ENCODE measurements at places on chromosomes 7 and 10.

DNA sequence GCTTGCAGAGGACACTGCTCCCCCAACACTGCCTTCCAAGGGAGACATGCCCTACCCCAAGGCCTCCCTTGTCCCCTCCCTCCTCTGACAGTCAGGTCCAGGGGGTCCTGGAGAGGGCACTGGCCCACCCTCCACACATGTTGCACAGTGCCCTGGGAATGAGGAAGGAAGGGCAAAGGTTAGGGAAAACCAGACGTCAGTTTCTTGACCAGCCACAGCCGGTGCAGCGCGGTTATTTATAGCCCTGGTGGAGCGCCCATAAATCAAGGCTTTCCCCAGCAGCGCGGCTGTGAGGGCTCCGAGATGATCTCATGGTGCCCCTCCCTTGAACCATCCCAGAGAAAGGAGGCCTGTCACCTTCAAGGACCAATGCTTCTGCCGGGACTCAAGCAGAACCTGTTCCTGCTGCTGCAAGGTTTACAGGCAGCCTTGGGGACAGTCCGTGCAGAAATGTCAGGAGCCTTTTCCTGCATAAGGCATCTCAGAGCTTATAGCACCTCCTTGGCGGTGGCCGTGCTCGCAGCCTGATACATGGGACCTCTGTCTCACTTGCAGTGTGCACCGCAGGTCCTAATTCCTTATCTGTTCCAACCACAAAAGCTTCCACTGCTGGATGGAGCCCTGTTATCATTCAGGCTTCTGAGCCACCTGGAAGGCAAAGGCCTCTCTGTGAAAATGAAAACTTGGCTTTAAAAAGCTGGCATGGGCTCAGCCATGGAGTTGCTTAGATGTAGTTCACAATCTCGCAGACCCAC, 127.3 kb downstream of the LHPP start:
- DNase-seq: no peak

GRCh38 chr7:20440472-20441105, 109.9 kb downstream of the ITGB8 start:
- DNase-seq: peak; percentile 5

- DNase-seq: no peak
Measured at GRCh38 chr10:102628451-102628911, 15.8 kb upstream of the TRIM8 start.

- no peak for DNase-seq
Measured at GRCh38 chr7:128029405-128029995, 1.7 kb downstream of the LRRC4 start.

DNA sequence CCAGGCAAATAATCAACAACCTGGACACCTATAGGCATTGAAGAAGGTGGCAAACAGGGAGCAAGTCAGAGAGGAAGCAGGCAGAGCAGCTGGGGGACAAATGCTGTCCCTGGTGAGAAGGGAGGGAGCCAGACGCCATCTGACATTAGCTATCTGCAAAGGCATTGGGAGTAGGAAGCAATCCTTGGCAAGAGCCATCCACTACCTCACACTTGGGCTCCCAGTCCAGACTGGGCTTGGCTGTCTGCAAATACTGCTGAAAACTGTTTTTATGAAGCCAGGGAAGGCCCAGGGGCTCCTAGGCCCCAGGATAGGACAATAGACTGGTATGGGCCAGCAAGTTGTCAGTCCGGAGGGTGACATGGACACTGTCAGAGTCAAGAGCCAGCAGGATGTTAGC, 132.5 kb downstream of the SORBS1 start:
- DNase-seq: no peak

DNA sequence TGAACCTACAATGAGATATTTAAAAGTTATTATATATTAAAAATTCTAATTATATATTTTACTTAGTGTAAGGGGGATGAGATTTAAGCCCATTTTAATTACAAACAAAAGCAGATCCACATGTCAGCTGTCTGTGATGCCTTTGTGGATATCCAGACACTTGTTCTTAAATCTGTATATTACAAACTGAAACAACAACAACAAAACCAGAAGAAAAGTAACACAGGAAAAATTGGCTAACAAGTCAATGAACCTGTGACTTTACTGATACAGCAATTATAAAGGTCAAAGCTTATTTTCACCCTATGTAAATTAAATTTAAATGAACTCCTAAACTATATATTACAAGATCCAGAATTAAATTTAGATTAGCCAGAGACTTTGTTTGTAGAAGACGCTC, 222.7 kb downstream of the CHCHD3 start:
- DNase-seq: no peak

GRCh38 chr10:93091960-93092359, 18.3 kb downstream of the CYP26A1 start:
- DNase-seq: no peak

DNA sequence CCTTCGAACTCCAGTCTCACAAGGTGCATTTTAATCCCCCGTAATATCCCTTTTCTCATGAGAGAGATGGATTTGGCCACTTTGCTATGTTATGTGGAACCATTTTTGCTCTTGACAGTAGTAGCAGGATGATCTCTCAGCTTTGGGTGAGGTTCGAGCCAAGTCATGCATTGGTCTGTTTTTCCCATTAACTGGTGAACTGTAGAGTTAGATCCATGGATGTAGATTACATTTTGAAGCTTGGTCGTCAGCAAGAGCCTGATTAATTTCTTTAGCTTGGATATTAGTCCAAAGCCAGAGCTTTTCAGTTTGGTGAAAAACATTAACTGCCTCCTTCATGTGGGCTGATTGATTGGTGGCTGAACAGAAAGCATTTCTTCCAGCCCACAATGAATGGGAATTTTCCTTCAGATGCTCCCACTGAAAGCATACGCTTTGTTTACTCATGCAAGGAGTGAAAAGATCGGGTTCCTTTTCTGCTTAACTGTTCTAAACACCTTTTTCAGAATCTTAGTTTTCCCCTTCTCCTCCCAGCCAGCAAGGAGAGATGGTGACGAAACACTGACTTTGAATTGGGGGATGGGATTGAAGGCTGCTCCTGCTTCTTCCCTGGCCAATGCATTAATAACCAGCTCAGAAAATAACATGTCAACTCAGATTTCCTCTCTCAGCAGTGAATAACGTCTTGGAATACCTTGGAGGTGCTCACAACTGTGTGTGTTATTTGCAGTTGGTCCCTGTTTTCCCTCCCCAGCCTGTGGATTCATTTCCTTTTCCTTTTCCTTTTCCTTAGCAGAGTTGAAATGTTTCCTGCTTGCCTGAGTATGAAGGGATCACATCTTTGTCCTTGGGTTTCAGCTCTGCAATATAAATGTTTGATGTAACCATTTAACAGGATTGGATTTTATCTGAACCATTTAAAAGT, 351.8 kb upstream of the FZD8 start:
- no peak for DNase-seq

DNA sequence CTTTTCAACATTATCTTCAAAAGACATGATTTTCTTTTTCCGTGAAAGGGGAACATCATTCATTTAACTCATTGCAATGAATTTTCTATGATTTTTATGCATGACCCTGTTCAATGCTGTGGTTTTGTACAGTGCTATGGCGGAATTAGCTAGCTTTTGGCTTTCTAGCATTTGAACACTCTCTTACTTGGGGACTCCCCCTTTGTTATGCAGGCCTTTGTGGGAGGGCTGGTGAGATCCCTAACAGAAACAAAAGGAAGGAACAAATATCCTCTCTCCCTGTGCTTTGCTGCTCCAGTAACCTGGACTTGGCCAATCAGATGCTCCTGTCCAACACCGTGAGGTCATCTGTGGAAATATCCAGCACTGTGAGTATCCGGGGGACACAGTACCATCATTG, 353.4 kb upstream of the FZD8 start:
- no peak for DNase-seq

- DNase-seq: no peak
Measured at GRCh38 chr7:17150018-17150417, 148.4 kb upstream of the AHR start.

DNA sequence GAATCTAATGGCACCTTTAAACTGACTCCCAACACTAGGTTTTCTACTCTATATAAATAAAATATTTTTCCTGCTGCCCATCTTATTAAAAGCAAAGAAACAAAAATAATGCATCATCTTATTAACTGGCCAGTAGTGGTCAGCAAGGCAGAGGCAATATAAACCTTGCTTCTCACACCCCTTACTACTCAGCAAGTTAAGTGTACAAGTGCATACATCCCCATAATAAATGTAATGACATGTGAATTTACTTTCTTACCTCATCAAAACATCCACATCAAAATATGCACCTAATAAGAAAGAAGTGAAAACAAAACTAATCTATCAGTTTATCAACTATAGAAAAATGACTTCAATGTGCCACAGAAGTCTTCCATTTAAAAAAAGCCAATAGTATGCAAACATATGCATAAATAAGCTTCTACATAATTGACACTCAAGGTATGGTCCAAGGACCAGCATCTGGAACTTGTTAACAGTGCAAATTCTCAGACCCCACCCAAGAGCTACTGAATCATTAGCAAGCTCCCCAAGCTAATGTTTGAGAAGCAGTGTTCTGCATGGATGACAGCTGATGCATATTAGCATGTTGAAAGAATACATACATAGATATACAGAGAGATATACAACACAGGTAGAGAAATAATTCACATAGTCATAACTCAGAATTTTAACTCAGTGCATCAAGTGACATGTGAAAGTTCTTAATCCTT, 182.7 kb downstream of the C7orf25 start:
- no peak for DNase-seq

DNA sequence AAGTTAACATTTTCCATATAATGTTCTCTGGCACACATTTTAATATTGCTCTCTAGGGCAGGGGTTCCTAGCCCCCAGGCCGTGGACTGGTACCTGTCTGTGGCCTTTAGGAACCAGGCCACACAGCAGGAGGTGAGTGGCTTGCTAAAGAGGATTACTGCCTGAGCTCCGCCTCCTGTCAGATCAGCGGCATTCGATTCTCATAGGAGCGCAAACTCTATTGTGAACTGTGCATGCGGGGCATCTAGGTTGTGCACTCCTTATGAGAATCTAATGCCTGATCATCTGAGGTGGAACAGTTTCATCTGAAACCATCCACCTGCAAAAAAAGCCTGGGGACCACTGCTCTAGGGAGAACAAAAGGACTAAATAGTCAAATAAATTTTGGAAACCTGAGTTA, 65.7 kb downstream of the EXOC6 start:
- DNase-seq: no peak

DNA sequence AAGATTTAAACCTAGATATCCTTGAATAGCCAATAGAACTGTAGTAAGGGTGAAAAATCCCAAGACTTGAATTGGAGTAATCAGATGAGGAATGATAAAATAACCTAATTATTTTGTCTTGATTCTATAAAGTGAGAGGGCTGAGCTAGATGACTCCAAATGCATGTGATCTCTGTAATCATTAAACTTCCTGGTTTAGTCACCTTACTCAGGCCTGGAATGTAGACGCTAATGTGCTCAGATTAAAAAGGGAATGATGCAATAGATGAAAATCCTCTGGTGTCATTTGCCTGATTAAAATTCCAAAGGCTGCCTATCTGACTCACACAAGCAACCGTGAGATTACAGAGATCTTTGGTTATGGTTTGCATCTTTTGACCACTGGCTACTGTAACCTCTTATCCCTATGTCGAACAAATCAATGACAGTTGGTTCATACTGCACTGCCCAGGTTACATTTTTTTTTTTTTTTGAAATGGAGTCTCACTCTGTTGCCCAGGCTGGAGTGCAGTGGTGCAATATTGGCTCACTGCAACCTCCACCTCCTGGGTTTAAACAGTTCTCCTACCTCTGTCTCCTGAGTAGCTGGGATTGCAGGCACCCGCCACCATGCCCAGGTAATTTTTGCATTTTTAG, 2.9 kb upstream of the HKDC1 start:
- DNase-seq: no peak

- no peak for DNase-seq
Measured at GRCh38 chr7:111486472-111487142, 75.7 kb downstream of the IMMP2L start.

DNA sequence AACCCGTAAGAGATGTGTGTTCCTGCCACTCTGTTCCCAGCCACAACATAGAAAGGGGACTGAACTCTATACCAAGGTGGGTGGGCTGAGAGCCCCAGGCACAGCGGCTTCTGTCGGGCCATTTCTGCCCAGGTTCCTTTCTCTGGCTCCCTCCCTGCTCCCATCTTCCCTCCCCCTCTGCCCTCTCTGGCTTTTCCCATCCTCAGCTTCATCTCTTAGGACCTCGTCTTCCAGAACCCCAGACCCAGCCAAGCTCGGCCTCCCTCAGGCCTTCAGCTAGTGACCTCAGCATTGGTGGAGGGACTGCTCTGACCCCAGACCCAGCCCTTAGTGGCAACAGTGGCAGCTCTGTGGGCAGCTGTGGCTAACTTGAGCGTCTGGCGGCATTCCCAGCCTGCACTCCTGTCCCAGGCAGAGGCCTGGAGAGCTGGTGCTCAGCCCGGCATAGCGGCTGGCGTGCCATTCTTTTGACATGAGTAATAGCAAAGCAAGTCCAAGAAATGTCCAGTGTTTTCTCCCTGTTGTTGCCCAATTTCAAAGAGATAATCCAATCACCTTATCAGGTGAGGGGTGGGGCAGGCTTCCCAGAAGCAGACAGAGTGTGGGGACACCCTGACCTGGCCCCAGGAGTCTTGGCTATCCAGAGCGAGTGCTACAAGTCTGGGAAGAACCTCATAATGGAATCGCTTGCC, 15.9 kb downstream of the PTPRE start:
- DNase-seq: no peak

DNA sequence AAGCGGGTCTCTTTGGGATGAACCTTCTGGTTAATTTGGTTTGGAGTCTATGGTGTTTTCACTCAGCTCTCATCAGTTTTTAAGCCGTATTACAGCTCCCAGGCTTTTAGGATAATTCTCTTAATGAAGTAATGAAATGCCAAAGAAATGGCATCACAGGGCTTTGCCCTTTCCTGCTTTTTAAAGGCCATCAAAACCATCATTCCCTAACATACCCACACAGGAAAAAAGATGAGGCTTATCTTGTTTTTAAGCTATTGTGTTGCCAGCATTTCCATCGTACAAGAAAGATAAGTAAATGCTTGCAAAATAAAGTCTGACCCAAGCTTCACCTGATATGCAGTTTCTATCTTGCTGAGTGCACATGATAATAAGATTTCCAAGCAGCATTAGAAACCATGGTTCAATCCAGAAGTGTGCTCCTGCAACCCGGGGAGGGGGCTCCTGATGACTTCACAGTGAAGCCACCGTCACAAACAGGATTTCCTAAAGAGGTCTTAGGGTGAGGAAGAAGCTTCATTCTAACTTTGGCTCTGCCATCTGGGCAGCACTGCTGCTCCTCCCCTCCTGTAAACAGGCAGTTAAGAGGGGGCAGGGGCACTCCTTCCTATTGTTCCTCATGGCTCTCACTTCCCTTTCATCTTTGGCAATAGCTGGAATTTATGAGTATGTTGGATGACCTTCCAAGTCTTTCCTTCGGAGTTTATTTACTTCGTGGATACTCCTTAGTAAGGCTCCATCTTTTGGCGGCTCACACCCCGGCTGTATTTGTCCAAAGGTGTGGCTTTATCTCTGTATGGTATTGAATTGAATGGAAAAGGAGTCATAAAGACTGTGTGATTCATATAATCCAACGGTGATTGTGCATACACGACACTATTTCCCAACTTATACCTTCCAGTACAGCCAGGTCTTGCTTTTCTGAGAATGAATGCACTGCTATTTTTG, 55.2 kb upstream of the FAM133B start:
- no peak for DNase-seq
